Type B pancreatic cell (in vitro differentiated cells): ENCODE measurements at places on chromosomes 2 and 18. TPM values are rescaled to one million over a fixed set of nuclear protein-coding genes. Genes with fewer than 3 reads are reported as not detected.

- peaks cover 6% of the 10 kb centered on the region for H3K36me3 ChIP-seq
- no peak overlapping the region for H3K27ac ChIP-seq
- H3K4me3 ChIP-seq, result no peak overlapping the region
- H3K4me1 ChIP-seq, result peaks cover 6% of the 10 kb centered on the region
Measured at GRCh38 chr2:72954376-72955227, 37.3 kb downstream of the EMX1 start.

DNA sequence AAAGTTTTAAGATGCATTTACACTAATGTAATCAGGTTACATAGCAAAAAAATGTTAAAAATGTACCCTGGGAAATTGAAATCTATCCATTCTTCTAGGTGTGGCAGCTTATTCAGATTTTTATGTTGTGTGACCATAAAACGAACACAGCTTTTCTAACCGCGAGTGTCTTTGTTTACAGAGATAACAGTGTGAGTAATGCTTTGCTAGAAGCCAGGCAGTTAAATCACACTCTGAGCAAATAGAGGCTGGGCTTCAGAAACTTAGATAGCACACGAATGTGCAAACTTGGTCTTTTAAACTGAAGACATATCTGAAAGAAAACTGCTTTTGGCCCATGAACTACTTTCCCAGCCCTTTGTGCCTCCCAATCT, 116.1 kb downstream of the SPTBN1 start:
- no peak for DNase-seq
- no peaks in the 10 kb centered on the region for H3K27me3 ChIP-seq
- peak overlapping the region; percentile 61 for H3K4me3 ChIP-seq
- peaks cover 15% of the 10 kb centered on the region for H3K36me3 ChIP-seq
- peak overlapping the region; percentile 96 for H3K27ac ChIP-seq

DNA sequence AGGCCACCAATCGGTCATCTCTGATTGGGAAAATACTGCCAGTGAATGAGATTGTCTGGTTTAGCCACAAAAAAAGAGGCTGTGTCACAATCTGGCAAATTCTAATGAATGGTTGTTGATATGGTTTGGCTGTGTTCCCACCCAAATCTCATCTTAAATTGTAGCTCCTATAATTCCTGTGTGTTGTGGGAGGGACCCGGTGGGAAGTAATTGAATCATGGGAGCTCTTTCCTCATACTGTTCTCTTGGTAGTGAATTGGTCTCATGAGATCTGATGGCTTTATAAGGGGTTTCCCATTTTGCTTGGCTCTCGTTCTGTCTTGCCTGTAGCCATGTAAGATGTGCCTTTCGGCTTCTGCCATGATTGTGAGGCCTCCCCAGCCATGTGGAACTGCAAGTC, 838.3 kb downstream of the SLC4A3 start:
- H3K36me3 ChIP-seq, result no peaks in the 10 kb centered on the region
- no peak for DNase-seq
- H3K27ac ChIP-seq, result no peak overlapping the region
- peaks cover 5% of the 10 kb centered on the region for H3K4me1 ChIP-seq
- H3K4me3 ChIP-seq, result no peak overlapping the region

DNA sequence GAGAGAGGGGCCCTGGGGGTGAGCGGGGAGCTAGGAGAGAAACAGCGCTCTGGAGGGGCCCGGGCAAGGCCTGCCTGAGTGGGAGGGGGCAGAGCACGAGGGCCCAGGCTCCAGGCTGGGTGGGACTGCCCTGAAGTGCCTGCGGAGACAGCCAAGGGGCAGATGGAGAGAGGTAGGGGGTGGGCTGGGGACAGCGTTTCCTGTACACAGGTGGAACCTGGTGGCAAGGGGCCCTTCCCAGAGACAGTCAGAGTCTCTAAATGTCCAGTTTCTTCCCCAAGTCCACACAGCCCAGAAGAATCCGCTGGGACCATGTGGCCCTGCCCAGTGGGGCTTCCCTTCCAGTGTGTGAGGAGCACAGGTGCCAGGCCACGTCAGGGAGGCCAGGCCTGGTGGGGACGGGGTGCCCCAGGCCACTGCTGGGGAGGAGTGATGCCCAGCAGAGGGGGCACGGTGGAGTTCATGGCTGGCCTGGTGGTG, 1.7 kb upstream of the GPR35 start:
- peaks cover 2% of the 10 kb centered on the region for H3K36me3 ChIP-seq
- H3K27me3 ChIP-seq, result no peaks in the 10 kb centered on the region
- H3K4me1 ChIP-seq, result peaks cover 4% of the 10 kb centered on the region
- no peak for DNase-seq
- no peak overlapping the region for H3K27ac ChIP-seq

DNA sequence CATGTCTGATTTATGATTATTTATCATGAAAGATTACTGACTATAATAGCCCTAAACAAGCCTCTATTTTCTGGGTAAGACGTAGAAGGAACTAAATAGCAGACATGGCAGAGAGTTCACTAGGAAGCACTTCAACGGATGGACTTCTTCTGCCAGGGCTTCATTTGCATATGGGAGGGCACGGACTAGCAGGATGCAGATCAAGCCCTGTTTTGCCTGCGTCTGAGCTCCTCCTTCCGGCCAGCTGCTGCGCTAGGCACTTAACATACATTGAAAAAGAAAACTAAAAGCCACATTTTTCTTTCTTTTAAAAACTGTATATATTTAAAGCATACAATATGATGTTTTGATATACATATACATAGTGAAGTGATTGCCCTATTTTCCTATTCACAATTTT, 340.0 kb upstream of the MEX3C start:
- no peaks in the 10 kb centered on the region for H3K27me3 ChIP-seq
- H3K36me3 ChIP-seq, result no peaks in the 10 kb centered on the region
- no peak overlapping the region for H3K4me3 ChIP-seq
- H3K27ac ChIP-seq, result no peak overlapping the region
- DNase-seq, result no peak
- H3K4me1 ChIP-seq, result no peaks in the 10 kb centered on the region

DNA sequence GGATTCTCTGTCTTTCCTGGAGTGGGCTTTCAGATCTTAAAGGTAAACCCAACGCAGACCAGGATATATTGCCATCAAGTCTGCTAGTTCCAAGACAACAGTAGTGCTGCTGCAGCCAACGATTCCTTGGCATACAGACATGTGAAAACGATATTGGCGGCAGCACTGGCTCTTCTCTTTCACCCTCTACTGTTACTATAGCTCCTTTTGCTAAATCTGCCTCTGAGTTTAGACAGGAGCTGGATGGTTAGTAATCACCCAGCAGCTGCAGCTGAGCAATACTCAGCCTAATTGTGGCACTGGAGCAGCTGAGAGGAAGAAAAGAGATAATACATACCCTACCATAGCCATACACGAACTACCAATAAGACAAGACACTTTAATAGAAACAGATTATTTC, 4.0 kb downstream of the YES1 start:
- H3K36me3 ChIP-seq, result no peaks in the 10 kb centered on the region
- DNase-seq, result no peak
- peak overlapping the region; percentile 41 for H3K27ac ChIP-seq
- no peaks in the 10 kb centered on the region for H3K27me3 ChIP-seq

DNA sequence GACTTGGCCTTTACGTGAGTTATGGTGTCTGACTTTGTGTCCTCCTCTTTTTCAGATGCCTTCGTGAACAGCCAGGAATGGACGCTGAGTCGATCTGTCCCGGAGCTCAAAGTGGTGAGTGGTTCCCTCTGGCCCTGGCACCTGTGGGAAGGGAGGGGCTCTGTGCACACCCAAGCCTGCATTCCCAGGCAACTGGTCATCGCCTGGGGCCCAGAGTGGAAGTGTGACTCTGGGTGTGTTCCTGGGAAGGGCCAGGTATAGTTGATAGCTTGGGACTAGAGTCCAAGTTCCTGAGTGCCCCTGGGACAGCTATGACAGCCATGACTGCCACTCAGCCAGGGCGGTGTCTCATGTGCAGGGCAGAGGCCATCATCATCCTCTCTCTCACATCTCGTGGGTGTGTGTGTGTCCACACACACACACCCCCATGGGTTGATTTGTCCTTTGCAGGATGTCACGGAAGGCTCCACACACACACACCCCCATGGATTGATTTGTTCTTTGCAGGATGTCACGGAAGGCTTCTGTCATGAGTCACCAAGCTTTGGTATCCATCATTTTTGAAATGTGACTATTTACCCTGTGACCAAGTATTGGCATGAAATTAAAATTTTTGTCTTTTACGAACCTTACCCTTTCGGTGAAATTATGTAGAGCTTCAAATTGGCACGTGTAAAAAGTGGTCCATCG, 215.4 kb downstream of the AGAP1 start:
- DNase-seq, result no peak
- peaks cover 41% of the 10 kb centered on the region for H3K4me1 ChIP-seq
- peak overlapping the region; percentile 67 for H3K4me3 ChIP-seq
- peak overlapping the region; percentile 98 for H3K27ac ChIP-seq

DNA sequence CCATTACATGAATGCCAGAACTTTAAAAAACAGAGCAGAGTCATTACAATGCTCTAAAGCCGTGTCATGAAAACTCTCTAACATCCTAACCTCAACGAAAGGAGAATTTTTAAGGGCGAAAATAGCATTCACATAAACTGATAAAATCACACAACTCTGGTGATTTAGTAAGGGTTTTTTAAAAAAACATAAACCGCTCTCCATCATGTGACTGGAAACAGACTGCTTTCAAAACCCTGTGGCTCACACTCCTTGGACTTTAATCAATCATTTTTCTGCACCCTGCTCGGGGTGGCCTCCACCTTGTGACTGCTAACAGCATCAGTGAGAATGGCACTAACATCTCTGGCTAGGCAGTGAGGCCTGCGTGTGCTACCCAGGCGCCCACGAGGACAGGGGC, 12.1 kb downstream of the DOCK10 start:
- no peak overlapping the region for H3K4me3 ChIP-seq
- H3K36me3 ChIP-seq, result no peaks in the 10 kb centered on the region
- no peak overlapping the region for H3K27ac ChIP-seq
- no peak for DNase-seq
- peaks cover 22% of the 10 kb centered on the region for H3K27me3 ChIP-seq

DNA sequence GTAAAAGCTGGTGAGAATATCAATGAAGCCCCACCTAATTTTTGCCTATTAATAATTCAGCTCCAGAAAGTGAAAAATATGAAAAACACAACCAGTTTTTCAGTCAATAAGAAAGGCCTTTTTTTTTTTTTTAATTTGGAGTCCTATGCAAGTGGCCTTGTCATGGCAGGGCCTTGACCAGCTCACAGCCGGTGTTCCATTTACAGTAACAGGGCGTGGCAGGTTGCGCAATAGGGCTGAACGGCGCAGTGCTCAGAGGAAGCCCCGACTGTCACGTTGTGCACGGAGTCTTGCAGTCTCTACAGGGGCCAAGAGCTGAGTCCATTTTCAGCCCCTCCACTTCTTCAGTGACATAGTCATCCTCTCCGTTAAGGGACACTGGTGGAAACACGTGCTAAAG, 184.1 kb upstream of the FN1 start:
- no peak for DNase-seq
- peak overlapping the region; percentile 85 for H3K27ac ChIP-seq
- H3K4me3 ChIP-seq, result peak overlapping the region; percentile 82
- peaks cover 49% of the 10 kb centered on the region for H3K4me1 ChIP-seq
- H3K27me3 ChIP-seq, result no peaks in the 10 kb centered on the region

- no peaks in the 10 kb centered on the region for H3K27me3 ChIP-seq
- no peaks in the 10 kb centered on the region for H3K4me1 ChIP-seq
- no peak overlapping the region for H3K27ac ChIP-seq
- H3K36me3 ChIP-seq, result no peaks in the 10 kb centered on the region
- H3K4me3 ChIP-seq, result no peak overlapping the region
Measured at GRCh38 chr2:157523270-157524247, 79.7 kb upstream of the CYTIP start.

- no peaks in the 10 kb centered on the region for H3K27me3 ChIP-seq
- DNase-seq, result no peak
- no peaks in the 10 kb centered on the region for H3K36me3 ChIP-seq
- no peaks in the 10 kb centered on the region for H3K4me1 ChIP-seq
Measured at GRCh38 chr2:4353668-4354067, 650.3 kb downstream of the DCDC2C start.

GRCh38 chr18:56823986-56824565, 172.9 kb downstream of the WDR7 start:
- H3K4me1 ChIP-seq, result no peaks in the 10 kb centered on the region
- no peak overlapping the region for H3K4me3 ChIP-seq
- H3K27me3 ChIP-seq, result no peaks in the 10 kb centered on the region
- no peak overlapping the region for H3K27ac ChIP-seq
- peaks cover 5% of the 10 kb centered on the region for H3K36me3 ChIP-seq

- DNase-seq, result no peak
- no peak overlapping the region for H3K4me3 ChIP-seq
- H3K36me3 ChIP-seq, result no peaks in the 10 kb centered on the region
- no peak overlapping the region for H3K27ac ChIP-seq
- peaks cover 4% of the 10 kb centered on the region for H3K27me3 ChIP-seq
Measured at GRCh38 chr2:234931371-234931770, 20.4 kb upstream of the SH3BP4 start.

DNA sequence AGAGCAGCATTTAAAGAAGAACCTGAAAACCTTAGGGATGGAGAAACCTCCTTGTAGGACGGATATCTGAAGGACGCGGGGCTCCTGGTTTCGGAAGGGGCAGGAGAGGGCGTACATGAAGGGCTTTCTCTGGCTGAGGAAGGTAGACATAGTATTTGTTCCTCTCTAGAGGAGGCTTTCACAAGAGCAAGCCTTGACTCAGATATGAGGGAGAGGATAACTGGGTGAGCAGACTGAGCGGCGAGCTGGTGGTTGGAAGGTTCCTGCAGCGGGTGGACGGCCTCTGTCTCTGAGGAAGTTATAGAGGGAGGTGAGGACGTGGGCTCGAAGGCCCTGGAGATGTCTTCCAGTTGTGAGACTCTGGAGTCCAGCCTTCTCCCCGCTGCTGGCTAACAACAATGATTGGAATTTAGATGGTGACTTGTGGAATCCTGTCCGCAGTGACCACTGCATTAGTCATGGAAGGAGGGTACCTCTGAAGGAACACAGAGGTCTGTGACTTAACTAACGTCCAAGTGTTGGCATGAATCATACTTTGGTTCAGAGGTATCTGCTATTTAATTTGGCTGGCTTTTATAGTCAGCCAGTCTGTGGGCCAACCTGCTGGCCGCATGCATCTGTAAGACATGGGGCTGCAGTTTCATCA, 80.9 kb downstream of the ASAP2 start:
- no peaks in the 10 kb centered on the region for H3K27me3 ChIP-seq
- no peak overlapping the region for H3K4me3 ChIP-seq
- H3K4me1 ChIP-seq, result peaks cover 48% of the 10 kb centered on the region
- no peak for DNase-seq

Gene POTEJ
- not detected in 2 replicates for total RNA-seq

Gene CHMP1B
- total RNA-seq, result 41.4 and 71.3 TPM in 2 replicates

Gene SLC23A3
- 5.5 and 6.1 TPM in 2 replicates for total RNA-seq

Gene C2orf68
- 58.8 and 66.6 TPM in 2 replicates for total RNA-seq
